Activated gamma-delta T cell (primary cell): ENCODE measurements at places on chromosomes 7 and 10.

DNA sequence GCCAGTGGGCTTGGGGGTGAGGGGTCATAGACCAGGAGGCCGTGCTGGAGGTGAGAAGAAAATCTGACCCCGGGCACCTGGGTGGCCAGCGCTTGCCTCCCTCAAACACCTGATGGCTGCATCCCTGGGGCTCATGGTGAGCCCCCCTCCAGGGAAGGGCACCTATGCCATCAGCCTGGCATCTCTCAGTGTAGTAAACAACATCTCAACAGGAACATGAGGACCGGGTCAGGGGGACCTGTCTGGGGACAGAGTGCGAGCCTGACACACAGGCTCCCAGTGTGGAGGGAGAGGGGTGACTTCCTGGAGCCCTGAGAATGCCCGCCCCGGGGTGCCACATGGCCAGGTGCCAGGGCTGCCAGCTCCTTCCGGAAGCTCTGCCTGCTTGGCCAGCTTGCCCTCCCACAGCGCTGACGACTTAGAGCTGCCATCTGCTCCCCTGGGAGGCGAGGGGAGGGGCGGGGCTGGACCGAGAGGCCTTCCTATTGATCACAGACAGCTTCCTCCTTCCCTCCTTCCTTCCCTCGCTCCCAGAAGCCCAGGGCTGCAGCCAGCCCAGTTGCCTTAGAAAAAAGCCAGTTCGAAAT is 12.3 kb downstream of the STX1A start:
- no peak for DNase-seq

DNA sequence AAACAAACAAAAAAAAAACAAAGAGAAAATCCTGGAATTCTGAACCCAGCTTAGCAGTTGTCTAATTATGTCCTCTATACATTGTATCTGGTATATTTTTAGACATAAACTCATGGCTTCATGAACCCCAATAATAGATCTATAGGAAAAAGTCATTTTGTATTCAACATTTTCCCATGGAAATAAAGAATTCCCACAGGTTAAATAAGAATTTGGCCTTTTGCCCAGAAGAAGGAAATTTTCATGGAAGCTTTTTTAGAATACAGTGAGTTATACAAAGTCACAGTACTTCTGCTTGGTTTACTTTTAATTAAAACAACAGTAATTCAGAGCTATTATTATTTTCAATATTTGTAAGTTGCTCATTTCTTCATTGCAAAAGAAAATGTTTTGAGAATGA is 2.1 kb upstream of the PRKG1 start:
- DNase-seq, result no peak

GRCh38 chr10:123742751-123743440 is 76.7 kb downstream of the GPR26 start:
- no peak for DNase-seq

DNA sequence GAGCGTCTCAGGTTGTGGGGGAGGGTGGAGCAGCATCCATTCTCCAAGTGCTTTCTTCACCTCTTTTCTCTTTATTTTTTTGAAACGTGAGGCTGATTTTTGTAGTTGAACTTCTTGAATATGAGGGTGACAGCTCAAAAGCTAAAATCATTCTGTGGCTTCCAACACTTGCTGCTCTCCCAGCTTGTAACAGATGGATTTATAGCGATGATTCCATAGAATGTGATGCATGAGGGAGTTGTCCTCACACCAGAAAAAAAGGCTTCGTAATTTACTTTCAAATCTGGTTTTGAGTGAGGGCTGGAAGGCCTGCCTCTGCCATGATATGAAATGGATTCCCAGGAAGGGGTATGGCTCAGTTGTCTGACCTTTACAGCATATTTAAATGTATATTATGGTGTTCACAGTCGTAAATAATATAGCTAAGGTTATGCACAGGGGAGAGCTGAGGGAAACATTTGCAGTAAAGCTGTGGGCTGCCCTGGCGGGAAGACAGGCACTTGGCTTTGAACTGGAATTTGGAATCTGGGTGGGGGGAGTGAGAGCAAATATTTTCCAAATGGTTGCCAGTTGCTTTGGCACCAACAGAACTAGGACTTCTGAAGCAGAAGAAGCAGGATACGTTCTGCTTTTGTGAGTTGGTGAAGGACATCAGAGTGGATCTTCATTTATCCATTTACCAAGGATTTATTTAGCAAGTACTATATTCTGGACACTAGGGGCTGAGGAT is 166.7 kb downstream of the SORCS3 start:
- DNase-seq, result no peak

DNA sequence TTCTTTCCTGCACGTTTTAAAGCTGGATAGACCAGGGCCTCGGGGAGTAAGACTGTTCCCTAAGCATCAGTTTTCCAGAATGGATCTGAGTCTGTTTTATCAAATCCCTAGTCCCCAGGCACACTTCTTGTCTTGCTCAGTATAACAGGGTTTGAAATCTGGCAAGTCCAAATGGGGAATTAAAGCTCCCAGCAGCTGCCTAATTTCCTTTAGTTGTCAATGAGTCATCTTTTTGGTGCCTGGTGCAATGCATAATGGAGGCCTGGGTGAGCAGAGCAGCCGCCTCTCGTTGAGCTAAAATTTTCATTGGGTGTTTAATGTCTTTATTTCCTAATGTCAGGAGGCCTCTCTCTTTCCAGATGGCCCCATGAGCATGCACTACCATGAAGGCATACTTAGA is 87.9 kb downstream of the STRA8 start:
- DNase-seq, result no peak

GRCh38 chr7:149209518-149210269 is 14.3 kb downstream of the ZNF282 start:
- DNase-seq, result no peak

GRCh38 chr10:93363891-93364648 is 118.1 kb downstream of the MYOF start:
- DNase-seq, result no peak

GRCh38 chr10:86299562-86299961 is 67.0 kb downstream of the GRID1 start:
- DNase-seq, result no peak

GRCh38 chr7:90574820-90575187 is 21.3 kb upstream of the CDK14 start:
- DNase-seq, result no peak

- DNase-seq, result no peak
Observed at GRCh38 chr10:13597909-13598308, 11.1 kb downstream of the PRPF18 start.

DNA sequence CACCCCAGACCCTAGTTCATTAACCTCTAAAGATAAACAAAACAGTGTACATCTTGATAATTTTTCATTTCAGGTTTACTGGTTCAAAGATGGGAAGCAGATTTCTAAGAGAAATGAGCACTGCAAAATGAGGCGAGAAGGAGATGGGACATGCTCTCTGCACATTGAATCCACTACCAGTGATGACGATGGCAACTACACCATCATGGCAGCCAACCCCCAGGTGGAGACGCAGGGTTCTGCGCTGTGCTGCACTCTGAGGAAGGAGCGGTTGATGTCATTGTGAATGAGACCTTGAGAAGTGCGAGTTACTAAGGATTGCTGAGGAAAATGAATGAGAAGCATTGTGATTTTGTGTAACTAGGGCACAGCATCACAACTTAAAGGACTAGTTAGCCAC is 37.6 kb downstream of the ATOH7 start:
- DNase-seq, result no peak

- no peak for DNase-seq
Observed at GRCh38 chr7:140416560-140416959, 12.7 kb downstream of the RAB19 start.

GRCh38 chr10:47409171-47409865 is 25.2 kb upstream of the ZNF488 start:
- DNase-seq, result no peak

DNA sequence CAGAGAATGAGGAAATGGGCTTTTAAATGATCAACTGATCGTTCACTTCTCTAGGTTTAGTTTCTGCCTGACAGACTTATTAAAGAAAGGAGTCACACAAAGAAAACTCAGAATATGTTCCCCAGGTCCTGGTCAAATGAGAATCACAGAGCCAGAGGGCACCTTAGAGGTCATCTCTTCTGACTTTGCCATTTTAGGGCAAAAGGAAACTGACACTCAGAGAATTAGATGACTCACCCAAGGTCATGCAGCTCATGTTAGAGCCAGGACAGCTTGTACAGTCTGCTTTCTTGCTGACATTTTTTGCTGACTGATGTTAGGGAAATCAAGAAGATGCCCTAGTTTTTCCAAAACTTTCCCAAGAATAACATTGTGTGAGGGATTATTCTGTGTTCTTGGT is 312.7 kb upstream of the SP8 start:
- no peak for DNase-seq

- no peak for DNase-seq
Observed at GRCh38 chr7:122790591-122790990, 87.9 kb upstream of the RNF148 start.

DNA sequence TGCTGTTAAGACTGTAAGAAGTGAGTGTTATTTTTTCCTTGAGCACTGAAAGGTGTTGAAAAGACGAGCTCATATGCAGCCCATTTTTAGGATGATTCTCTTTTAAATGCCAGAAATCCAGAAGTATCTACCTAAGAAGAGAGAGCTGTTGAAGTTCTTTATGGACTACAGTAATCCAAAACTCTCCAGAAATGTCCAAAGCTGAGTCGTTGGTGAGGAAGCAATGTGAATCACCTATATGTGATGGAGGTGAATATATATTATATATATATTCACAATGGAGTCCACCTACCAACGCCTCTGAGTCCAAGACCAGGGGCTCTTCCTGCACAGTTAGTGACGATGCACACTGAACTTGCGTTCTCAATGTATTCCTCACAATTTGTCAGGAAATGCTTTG is 252.7 kb upstream of the PITRM1 start:
- DNase-seq, result no peak

- no peak for DNase-seq
Observed at GRCh38 chr10:60426425-60426824, 36.8 kb upstream of the ANK3 start.

- no peak for DNase-seq
Observed at GRCh38 chr10:117360994-117361667, 14.1 kb downstream of the PDZD8 start.

DNA sequence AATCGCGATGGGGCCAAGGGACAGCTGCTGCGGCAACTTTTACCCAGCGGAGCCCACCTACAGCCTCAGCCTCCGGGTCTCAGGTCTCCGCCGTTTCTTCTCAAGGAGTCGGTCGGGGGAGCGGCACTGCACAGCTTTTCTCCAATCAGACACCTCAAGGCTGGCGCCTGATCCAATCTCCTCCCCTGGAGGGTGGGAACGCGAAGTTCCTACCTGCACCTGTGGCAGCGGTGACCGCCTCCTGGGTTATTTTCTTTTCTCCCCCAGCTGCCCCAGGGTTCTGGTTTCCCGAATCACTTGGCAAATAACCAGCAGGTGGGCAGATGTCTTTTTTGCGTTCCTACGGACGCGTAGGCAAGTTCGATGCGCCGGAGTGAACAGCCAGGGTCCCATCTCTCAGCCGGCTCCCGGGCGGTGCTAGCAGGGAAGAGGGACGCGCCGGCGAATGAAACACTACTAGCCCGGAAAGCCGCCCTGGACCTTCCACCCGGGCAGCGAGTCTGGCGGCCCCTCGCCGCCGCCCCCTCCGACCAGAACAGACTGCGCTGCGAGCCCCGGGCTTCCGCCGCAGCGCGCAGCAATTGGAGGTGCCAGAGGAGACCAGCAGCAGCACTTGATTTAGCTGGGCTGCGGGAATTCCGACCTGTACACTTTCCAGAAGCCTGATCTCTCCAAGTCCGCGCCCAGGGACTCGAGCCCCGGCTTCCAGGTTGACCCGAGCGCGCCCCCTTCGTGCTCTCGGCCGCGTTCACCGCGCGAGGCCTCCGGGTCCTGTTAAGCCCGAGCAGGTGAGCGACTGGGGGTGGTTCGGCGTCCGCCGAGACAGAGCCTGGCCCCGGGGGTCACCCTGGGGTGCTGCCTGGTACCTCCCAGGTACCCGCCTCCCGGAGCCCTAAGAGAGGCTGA is at the start of gene PRR15:
Gene PRR15, plus strand, starts transcription at position 246 of the 906 bp plus-strand sequence. CDS start 2,495 bp downstream, outside the sequence.
- DNase-seq, result no peak

GRCh38 chr10:104323760-104324201 is 14.5 kb downstream of the ITPRIP start:
- DNase-seq, result no peak

DNA sequence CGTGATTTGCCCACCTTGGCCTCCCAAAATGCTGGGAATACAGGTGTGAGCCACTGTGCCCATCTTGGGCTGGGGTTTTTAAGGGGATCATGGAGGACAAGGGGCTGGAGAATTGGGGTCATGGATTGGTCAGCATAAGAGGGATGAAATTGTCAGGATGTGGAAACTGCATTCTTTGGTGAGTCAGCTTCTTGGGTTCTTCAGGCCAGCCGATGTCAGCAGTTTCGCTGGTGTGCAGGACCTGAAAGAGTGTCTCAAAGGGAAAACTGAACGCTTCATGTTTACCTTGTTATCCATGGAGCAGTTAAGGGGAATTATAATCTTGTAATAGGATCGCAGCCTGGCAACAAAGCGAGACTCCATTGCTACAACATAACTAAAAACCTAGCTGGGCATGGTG is 13.0 kb downstream of the GALNT17 start:
- no peak for DNase-seq

DNA sequence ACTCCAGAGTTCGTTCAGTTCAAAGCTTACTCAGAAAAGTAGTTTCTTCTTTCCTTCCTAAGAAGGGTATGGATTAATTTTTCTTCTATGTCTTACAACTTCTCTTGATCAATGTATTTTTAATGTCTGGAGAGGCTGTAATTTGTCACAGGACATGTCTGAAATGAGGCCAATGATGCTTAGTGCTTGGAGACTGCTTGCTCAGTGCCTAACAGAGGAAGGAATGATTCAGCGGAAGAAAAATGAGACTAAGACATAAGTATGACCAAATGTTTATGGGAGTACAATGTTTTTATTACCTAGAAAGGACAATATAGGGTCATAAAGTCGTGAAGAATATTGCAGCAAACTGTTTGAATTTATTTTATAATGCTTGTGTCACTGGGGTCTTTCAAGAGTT is 43.3 kb downstream of the GPR37 start:
- DNase-seq, result no peak

- no peak for DNase-seq
Observed at GRCh38 chr10:79139124-79139835, 70.5 kb downstream of the ZMIZ1 start.

DNA sequence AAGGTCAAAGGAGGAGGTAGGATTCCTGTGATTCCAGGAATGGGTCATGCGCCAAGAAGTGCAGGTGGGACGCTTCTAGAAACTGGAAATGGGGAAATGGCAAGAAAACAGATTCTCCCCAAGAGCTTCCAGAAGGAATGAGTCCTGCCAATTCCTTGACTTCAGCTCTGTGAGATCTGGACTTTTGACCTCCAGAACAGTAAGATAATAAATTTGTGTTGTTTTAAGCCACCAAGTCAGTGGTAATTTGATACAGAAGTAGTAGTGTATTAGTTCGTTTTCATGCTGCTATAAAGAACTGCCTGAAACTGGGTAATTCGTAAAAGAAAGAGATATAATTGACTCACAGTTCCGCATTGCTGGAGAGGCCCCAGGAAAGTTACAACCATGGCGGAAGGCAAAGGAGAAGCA is 178.6 kb upstream of the GALNT17 start:
- no peak for DNase-seq

- no peak for DNase-seq
Observed at GRCh38 chr7:69109879-69110278, 488.4 kb upstream of the AUTS2 start.

- no peak for DNase-seq
Observed at GRCh38 chr10:78028438-78029268, 662 bp downstream of the POLR3A start.
